ENCODE measurements at places on chromosomes 3 and 15.

- DNase-seq: peak; percentile 56
Observed at GRCh38 chr3:188686324-188686723, 485.4 kb upstream of the TPRG1 start.

GRCh38 chr3:167843481-167843880 lies 108.0 kb downstream of the SERPINI1 start:
- DNase-seq: peak; percentile 67

DNA sequence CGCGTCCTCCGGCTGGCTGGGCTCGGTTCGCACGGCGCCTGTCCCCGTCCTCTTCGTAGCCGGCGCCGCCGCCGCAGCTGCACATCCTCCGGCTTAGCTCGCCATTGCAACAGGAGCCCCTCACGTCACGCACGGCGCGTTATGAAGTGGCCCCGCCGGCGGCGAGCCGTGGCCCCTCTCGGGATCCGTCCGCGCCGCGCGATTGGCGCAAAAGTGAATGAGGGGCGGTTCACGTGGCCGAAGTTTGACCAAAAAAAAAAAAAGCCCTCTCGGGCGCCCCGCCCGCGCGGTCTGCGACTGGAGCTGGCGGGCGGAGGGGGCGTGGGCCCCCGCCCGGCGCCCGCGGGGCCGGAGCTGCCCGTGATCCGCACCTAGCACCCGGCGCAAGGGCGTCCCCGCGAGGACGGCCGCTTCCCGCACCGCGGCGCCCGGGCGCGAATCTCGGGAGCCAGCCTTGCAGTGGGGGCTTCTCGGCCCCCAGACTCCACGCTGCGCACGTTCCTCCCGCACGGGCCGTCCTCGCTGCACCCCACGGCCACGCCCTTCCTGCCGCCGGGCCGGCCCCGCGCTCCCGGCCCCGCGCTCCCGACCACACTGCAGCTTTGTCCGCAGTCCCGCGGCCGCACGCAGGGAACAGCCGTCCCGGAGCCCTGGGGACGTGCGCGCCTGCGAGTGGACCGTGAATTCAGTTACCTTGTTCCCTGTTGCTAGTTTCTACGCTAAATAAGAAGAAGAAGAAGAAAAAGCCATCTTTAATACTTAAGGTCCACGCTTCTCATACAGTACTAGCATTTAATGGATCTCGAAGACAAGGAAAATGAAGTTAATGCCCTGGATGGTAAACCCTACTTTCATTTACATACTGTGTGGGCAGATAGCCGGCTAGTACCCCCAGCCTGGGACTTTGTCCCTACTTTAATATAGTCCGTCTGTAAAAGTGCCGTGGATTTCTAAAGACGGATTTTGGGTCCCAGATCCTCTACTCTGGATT lies at the start of gene CHSY1:
TSS of gene CHSY1 (minus strand) at position 219 of the 991 bp plus-strand sequence. CDS start 592 bp downstream, outside the sequence.
- DNase-seq: peak; percentile 88

- peak; percentile 77 for DNase-seq
Observed at GRCh38 chr3:50632450-50632849, 15.5 kb downstream of the MAPKAPK3 start.

- DNase-seq: no peak
Observed at GRCh38 chr15:82933576-82933975, 18.9 kb downstream of the HOMER2 start.

DNA sequence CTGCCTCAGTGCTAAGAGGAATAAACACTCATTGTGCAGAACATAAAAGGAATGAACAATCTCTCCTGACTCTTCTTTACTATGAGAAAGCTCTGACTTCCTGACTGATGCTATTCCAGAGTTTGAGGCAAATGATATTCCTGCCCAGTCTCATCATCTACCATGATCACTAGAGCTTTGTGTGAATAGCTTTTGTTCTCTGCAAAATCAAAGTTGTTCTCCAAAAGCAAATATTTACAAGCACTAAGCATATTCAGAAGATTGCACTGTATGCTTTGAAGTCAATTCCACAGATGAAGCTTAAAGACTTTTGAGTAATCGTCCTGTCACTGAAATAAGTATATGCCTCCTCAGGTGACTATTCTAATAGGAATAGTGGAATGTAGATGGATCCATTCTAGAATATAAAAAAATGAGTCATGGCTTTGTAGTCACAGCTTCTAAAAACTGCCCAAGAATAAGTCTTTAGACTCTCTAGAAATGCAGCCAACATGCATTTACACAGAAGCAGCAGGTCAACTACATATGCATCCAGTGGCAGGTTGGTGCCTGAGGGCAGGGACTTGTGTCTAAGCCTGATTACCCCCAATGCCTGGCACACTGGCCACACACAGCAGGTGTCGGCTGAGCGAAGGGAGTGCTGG lies 34.6 kb downstream of the TNFAIP8L3 start:
- DNase-seq: no peak

DNA sequence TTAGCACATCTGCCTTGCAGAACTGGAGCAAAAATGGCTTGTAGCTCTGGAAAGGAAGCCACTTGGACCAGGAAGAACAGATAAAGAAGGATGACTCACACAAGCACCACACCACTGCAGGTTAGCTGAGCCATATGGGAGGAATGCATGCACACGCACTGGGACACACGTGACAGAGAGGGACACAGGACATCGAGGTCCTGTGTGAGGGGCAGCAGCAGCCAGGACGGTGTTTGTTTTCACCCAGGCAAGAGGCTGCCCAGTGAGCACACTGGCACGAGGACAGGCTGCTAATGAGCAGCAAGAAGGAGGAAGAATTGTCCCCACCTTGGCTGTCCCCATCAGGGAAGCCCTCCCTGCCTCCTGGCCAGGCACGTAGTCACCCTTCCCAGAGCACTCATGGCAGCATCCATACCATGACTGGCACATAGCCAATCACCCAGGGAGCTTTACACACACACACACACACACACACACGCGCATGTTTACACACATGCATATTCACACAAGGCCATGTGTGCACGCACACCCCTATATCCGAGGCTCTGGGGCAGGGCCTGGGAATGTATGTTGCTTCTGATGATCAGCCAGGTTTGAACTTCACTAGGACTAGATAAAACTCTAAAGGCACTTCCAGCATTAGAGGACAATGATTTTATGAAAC lies 24.0 kb upstream of the SPTBN5 start:
- peak; percentile 14 for DNase-seq

- DNase-seq: no peak
Observed at GRCh38 chr15:94930441-94930840, 699.1 kb downstream of the MCTP2 start.

DNA sequence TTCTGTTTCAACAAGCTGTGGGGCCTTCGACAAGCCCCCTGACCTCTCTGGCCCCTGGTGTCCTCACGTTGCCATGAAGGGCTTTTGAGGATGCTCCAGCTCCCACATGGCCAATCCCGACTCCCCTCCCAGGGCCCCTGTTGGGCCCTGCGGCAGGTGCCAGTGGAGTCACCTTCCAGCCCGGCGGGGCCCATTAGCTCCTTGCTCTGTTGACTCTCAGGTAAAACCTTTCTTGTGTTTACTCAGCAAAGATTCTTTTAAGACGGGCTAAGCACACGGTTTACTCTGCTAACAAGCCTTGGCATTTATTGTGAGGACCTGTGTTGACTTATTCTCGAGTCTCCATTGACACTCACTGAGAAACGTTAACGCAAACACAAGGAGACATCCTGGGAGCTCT lies 15.0 kb downstream of the RPLP1 start:
- no peak for DNase-seq

DNA sequence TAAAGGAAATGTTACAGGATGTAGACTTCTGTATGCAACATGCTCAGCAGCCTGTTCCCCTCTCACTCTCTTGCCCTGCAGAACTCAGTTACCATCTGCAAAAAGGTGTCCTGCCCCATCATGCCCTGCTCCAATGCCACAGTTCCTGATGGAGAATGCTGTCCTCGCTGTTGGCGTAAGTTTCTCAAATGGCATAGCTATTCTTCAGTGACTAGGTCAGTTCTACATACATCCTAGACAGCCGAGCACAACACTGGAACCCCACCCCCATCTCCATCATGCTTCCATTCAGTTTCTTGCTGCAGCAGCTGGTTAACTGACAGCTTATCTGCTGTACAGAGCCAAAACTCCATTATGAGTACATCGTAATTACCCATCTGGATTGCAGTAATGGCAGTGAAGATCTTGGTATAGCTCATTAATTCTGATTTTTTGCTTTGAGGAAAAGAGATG lies 4.5 kb downstream of the THBS1 start:
- no peak for DNase-seq
